ENCODE measurements at places on chromosomes 11 and 22.

DNA sequence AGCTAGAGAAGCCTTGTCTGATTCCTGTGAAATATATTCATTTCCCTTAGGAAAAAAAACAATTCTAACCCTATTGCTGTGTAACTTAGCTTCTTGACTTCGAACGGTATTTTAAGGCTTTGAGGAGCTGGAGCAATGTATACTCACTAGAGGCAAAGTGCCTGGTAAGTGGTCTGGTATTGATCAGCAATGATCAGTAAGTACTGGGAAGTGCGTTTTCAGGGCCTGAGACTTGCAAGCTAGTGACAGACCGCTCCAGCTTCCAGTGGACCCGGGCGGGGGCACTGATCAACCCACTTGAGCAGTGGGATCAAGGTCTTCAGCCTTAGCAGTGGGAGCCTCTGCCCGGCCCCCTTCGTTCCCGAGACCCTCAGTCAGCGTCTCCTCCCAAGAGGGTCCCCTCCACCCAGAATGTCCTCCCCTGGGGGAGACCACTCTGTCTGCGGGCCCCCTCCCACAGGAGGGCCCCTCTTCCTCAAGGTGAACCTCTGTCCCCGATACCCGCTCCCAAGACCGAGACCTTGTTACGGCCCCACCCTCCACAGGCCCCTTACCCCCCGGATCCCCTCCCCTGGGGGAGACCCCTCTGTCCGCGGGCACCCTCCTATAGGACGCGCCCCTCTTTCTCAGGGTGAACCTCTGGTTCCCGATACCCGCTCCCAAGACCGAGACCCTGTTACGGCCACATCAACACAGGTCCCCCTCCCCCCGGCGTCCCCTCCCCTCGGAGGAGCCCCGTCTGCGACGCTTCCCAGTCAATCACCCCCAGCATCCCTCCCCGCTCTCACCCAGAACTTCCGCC, 452 bp upstream of the ATXN10 start:
- DNase-seq: peak; percentile 31

- peak; percentile 81 for DNase-seq
Observed at GRCh38 chr11:12319461-12319951, 57.9 kb upstream of the PARVA start.

DNA sequence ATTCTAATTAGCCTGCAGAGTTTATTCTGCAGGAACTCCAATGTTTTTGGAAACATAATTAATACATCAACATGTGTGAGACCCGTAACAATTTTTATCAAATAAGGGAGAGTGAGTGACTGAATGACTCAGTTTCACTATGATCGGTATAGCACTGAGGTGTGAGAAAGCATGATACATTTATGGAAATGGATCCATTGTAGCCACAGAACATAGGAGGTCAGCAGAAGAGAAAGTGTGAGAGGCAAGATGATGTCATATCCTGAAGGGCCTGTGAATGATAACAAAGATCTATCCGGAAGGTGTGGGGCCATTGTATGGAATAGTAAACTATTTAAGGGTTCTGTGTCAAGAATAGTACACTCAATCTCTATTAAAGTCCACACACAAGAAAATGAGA, 1406.1 kb upstream of the TENM4 start:
- DNase-seq: no peak

- no peak for DNase-seq
Observed at GRCh38 chr22:29308148-29308790, 1.8 kb downstream of the GAS2L1 start.

DNA sequence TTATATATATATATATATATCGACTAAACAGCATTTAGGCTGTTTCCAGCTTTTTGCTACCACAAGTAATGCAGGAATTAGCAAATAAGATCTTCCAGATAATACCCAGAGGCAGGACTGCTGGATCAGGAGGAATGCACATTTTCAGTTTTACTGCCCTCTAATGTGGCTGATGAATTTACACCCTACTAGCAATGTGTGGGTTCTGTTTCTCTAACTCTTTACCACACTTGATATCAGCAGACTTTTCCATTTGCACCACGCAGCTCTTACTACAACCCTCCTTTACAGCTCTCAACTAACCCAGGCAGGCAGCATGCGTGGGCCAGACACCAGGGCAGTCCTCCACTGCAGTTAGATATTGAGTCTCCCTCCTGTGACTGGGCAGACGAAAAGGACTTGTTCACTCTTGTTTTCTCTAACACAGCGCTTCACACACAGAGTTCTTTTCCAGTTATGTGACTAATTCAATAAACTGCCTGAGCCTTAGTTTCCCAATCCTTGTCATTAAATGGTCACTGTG, 67.7 kb downstream of the IGLL5 start:
- no peak for DNase-seq

- no peak for DNase-seq
Observed at GRCh38 chr11:103648054-103648453, 388.4 kb upstream of the DDI1 start.

DNA sequence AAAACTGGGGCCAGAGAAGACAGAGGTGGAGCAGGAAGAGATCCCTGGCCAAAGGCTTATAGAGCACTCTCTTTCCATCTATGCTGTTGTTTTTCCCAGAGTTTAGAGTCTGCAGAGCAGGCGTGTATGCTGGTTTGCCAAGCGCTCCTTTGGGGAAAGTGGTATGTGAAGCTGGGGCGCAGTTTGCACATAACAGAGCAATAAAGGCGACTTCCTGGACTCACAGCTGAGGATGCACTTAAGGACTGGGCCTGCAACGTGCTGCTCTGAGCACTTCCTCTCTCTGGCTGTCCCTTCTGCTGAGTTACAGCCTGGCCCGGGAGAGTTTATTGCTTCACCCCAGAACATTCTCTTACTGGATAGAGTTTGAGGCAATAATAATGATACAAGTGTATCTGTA, 41.7 kb downstream of the THAP12 start:
- no peak for DNase-seq

DNA sequence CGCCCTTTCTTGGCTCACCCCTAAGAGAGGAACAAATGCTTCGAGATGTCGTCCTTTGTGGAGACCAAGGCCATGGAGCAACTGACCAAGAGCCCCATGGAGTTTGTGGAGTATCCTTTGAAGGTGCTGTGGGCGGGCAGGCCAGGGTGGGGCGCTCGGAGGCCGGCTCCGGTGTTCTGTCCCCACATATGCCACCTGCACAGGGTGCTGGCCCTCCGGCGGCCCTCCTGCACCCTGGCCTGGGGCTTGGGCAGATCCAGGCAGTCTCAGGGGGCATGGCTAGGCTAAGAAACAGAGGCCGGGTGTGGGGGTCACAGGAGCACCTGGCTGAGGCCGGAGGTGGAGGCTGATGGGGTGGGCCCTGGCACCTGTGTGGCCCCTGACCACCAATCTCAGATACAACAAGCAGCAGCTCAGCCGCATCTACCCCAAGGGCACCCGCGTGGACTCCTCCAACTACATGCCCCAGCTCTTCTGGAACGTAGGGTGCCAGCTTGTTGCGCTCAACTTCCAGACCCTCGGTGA, 10.3 kb downstream of the PLCB3 start:
- DNase-seq: no peak

GRCh38 chr22:23035557-23036277, 34.6 kb upstream of the GNAZ start:
- no peak for DNase-seq

DNA sequence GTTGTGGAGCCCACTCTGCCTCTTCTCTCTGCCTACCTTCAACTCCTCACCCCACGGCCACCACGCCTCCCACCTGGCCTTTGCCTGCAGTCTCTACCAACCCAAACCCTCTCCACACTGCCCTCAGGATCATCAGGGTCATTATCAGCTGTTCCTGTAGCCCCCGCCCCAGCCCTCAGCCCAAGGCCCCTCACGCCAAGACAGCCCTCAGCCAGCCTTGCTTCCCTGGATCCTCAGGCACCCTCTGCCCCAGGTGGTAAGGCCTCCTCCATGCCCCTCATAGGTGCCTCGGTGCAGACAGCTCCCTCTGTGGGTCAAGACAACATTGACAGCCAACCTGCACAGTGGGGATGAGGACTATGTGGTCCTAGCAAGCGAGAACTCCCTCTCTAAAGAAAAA, 1.7 kb downstream of the SBF1 start:
- DNase-seq: no peak

DNA sequence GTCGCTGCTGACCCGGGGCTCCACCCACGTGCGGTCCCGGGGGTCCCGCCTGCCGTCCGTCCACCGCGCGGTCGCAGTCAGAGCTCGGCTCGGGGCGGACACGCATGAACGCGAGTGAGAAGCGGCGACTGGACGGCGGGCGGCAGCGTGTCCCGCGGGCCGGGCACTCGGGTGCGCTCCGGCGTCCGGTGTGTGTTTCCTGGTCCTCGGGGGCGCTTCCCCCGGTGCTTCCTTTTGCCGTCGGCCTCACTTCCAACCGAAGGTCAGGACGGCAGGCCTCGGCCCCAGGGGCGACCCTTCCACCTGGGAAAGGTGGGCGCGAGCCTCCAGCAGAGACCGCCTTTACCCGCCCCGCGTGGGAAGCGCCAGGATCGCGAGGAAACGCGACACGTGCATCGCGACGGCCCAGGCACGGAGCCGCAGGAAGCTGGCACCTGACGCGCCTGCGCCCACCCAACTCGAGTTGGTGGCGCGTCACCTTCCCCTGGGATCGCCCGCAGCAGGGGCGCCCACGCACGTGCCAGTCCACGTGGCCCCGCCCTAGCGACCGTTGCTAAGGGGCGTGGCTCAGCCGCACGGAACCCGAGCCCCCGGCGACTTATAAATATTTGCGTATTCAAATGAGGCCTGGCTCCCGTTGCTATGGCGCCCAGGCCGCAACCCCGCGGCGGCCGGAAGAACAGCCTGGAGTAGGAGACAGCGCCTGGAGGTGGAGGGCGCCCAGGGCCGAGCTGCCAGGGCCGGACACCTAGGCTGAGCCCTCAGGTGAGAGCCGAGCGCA, at the start of gene LRRC56:
LRRC56 (plus strand) TSS at position 687 of the 781 bp plus-strand sequence. CDS start 3,158 bp downstream, outside the sequence.
- peak; percentile 88 for DNase-seq

DNA sequence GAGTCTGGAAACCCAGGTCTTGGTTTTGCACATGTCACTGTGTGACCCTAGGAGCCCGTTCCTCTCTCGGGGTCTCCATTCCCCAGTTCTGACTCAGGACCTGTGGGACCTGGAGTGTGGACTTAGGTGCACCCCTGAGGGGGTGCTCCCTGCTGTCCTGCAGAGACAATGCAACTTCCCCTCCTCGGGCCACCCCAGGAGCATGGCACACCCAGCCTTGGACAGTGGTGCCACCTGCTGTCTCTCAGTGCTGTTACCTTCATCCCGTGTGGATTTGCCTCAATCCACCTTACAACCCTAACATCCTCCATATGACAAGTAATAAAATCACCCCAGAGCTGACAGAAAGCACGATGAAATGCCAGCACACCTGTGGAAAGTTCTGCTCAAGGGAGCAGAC, 27.5 kb upstream of the CRYBB3 start:
- DNase-seq: no peak

DNA sequence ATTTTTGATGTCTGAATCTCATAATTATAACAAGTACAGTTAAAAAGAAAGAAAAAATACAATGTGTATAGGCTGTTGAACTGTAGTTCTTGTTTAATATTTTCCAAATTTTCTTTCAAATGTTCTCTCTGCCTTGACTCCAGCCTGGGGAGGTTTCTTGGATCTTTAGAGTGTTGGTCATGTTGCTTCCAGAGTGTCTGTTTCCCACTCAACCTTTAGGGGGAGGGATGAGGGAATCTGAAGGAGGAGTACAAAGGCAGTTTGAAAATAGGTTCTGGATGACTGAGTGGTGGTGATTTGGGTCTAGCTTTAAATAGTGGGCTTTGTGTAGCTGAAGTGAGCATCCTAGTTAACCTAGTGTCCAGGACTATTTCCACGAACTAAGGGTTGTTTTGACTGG, 2.0 kb downstream of the CTNND1 start:
- no peak for DNase-seq

GRCh38 chr11:9692691-9693090, 28.8 kb downstream of the SWAP70 start:
- no peak for DNase-seq

- DNase-seq: no peak
Observed at GRCh38 chr11:1237128-1237580, 14.3 kb downstream of the MUC5B start.

GRCh38 chr22:17634696-17635095, 3.9 kb upstream of the BCL2L13 start:
- DNase-seq: no peak

DNA sequence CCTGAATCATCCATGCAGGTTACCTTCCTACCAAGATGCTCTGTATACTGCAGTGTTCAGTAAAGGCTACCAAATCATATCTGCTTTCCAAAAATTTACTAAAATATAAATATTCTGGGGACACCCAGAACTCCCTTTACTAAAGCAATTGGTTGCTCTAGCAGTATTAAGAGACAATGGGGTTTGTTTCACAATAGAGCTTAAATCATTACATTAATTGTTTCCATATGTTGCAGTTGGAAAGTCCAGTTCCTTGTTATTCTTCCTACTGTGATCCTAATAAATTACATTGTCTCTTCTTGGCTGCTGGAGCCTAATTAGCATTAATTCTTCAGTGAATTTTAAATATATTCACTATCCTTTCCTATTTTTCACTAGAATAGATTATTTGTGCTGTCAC, 316.0 kb upstream of the MTNR1B start:
- DNase-seq: no peak

Measured in kidney (tissue), 22 donors.